ENCODE measurements at places on chromosomes 3 and 15.

GRCh38 chr3:186207515-186207914, 98.6 kb upstream of the ETV5 start:
- no peak for DNase-seq

- no peak for DNase-seq
Measured at GRCh38 chr3:98612996-98613517, 19.6 kb upstream of the CPOX start.

DNA sequence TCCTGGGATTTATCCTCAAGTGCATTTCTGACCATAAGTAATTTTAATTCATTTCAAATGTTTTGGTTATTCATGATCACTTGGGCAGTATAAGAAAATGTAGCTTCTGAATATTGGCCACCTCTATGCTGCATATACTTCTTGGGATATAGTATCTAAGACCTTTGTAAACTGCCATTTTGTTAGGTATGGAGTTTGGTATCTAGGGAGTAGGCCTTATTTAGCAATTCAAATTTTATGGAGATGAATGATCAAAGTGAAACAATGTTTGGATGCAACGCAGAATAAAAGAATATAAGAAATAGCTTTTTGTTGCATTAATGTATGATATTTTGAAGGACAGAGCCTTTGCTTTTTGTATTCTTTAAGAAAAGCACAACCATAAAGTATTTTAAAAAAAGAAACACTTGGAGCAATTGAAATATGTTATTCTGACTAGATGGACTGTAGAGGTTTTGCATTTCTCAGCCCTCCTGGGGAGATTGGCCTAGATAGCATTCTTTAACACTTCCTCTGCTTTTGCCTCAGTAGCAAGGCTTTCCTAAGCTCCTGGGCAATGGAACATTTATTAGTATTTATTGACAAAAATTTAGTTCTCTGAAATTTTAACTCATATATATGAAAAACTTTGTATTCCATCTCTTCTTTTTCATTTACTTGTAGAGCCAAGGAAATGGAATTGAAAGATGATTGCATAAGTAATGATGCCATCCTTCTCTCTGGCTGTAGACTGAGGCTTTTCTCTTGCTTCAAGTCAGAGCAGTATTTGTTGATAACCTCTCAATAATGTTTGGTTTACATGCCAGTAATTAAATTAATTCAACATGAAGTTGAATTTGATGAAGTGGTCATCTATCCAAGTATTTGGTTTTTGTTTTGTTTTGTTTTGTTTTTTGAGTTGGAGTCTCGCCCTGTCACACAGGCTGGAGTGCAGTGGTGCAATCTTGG, 61.8 kb upstream of the UTS2B start:
- no peak for DNase-seq

GRCh38 chr3:72082186-72082715, 297.3 kb upstream of the PROK2 start:
- DNase-seq: no peak

DNA sequence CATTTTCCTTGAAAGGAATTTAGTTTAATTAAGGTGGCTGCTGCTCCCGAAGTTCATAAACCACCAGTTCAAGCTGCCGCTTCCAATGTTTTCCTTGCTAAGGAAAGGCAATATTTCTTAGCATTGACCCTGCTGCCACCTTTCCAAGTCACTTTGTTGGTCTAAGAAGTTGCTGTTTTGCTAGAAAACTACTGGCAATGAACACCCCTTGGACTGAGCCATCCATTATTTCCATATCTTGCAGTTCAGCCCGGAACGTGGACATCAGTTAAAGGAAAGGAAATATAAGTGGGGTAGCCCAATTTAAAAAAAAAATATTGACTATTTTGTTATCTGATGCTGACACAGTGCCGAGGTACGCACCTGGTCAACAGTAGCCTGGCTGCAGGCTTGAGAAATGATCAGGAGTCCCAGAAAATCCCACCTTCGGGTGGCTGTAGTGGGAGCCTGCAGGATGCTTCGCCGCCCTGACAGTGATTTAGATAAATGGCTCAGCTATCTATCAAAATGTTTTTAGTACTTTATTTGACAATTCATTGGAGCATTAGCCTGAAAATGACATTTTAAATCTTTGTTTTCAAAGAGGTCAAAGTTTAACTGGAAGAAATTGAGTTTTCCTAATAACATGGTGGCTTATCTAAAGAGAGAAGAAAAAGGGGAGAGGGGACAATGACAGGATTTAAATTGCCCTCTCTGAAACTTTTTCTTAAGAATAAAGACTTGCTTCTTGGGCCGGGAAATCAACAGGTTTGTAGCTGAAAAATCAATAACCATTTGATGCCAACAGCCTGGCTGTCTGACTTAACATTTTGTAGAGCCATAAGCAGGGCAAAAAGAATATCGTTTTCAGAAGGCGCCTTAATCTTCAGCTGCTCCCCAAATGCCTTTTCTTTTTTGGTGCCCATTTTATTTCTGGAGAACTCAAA, 1.6 kb downstream of the RARB start:
- no peak for DNase-seq

- no peak for DNase-seq
Measured at GRCh38 chr3:54008099-54008498, 114.3 kb upstream of the CACNA2D3 start.

DNA sequence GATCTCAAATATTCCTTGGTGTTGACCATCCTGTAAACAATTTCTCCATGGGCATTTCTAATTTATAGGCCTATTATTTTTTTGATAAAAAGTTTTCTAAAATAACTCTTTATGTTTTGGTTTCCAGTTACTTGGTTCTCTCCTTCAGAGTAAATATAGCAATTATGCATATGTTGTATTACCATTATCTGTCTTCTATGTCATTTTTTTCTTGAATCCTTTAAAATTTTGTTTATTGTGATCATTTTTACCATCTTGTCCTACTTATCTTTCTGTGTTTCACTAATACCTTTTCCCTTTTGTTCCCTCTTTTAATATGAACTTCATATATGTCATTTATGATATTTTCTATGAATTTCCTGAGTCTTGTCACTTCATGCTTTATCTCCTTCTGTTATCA, 341.1 kb downstream of the PDCD6IP start:
- no peak for DNase-seq

DNA sequence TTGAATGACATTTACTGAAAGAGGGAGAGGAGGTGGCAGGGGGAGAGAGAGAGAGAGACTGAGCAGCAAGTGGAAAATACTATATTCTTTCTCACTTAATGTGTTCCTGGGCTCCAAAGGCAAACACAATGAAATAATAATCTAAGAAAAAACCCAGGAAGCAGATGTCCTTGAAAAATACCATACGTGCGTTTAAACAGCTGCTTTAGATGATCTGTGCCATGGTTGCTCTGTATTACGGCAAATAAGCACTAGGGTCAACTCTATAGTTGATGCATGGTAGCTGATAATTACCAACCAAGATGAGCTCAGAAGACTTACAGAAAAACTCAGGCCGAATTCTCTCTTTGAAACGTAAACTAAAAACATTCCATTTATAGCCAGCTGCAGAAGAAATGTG, 410.3 kb upstream of the TBL1XR1 start:
- no peak for DNase-seq

DNA sequence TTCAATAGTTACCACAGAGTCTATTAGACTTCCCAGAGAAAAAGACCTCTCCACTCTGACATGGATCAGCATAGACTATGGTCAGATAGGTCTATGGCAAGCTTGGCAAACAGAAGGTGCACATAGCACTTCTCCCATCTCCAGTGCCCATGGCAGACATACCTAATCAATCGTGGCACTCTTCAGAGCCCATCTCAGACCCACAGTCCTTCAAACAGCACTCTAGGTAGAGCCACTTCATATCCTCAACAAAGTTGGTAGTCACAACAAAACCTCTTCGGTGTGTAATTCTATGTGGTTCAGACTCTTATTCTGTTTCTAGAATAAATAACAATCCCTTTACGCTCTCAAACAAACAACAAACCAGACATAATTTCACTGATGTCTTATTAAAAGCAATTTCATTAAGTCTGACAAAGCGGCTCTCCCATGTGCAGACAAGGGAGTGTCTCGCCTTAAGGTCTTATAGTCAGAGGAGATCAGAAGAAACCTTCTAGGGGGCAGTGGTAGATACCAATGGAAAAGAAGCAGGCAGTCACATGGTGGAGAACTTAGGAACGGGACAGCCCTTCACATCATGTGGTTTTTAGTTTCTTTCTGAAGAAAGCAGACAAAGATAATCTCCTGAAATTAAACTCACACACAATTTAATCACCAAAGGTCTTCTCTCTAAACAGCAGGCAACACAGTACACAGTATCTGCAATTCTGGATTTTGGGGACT, 483.4 kb downstream of the FOXP1 start:
- no peak for DNase-seq

GRCh38 chr3:132246212-132246611, 71.0 kb upstream of the ACP3 start:
- no peak for DNase-seq

- no peak for DNase-seq
Measured at GRCh38 chr3:144270100-144270499, 298.5 kb downstream of the DIPK2A start.

DNA sequence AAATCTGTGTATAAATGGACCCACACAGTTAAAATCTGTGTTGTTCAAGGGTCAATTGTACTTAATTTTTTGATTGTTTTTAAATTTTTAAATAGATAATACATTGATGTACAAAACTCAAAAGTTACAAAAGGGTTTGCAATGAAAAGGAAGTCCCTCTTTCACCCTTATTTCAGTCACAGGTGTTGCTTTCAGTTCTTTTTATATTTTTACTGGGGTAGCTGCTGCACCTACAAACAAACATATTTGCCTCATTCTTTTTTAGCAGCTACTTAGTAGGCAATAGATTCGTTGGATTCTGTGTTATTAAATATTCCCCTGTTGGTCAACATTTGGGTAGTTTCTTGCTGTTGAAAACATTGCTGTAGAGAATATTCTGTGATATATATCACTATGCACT, 44.4 kb downstream of the PIAS1 start:
- DNase-seq: no peak

DNA sequence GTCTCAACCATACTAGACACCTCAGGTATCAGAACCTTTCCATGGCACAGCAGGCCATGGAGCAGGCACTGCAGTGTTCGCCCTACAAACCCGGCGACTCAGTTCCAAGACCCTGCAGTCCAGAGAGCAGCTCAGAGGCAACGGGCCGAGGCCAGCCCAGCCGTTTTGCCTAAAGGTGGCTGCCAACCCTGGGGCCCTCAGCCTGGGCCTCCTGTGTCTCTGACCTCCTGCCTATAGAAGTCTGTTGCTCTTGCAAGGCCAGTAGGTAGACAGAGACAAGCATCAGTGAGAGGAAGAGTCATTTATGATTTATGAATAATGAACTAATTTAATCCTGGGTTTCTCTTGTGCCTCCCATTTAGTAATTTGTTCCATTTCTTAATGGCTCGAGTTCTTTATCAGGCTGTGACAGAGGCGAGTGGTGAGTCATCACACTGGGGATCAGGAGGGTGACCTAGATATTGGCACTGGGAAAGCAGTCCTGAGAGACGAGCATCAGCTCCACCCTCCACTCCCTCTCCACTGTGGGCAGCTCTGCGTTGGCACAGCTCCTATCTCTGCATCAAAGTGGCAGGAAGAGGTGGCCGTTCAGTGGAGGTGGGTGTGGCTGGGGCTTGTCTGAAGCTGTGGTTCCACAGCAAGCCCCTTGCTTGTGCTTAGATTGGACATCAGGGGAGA, 79.8 kb downstream of the ABHD5 start:
- DNase-seq: no peak

DNA sequence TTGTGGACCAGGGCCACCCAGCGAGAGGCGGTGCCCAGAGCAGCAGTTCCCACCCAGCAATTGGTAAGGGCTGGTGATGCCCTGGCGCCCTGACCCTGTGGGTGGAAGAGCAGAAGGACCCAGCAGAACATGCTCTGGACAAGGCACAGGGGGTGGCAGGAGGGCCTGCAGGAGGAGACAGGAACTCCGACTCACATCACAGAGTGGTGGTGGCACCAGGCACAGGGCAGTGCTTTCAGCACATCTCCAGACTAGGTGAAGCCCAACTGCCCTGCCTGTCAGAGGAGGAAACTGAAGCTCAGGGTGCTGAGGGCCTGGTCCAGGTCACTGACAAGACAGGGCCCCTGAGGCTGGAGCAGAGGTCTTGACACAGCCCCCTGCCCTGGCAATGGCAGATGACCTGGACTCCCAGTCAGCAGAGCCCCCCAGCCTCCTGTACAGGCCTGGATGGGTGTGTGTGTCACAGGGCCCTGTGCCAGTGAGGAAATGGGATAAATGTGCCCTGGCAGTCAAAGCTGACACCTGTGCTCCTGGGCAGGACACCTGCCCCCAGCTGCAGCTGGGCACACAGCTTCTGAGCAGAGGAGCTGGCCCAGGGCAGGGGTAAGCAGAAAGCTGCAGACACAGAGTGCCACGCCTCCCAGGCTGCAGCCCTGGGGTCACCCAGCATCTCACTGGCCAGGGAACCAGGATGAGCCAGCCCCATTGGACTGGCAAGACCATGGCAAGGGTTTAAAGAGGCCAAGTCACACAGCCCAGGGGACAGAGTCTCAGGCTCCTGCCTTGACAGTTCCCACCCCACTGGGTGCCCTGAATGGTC, 11.4 kb downstream of the KLF15 start:
- DNase-seq: no peak

GRCh38 chr3:6095006-6095405, 765.9 kb upstream of the GRM7 start:
- no peak for DNase-seq

- DNase-seq: no peak
Measured at GRCh38 chr3:120263792-120264191, 21.2 kb downstream of the GPR156 start.

- DNase-seq: no peak
Measured at GRCh38 chr15:70701891-70702568, 61.3 kb downstream of the UACA start.

DNA sequence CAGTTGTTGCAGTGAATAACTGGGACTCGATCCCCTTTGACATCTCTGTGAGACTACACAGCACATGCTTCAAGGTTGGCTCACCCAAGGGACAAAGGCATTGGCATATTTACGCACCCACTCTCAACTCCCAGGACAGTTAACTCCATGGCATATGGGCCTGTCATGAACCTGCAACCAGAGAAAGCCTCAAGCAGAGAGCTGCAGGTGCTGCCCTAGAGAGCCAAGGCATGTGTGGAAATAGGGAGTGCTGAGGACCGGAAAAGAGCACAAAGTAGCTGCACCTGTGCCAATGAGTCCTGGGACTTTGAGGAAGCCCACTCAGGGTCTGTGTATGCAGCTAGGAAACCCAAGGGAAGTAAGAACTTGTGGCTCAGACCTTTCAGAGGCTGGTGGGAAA, 32.9 kb upstream of the SLC24A5 start:
- DNase-seq: no peak

All from NCI-H1694 (cell line).